ENCODE measurements at places on chromosomes 7 and 10.

- DNase-seq: no peak
Observed at GRCh38 chr7:96131525-96131924, 190.4 kb downstream of the SLC25A13 start.

DNA sequence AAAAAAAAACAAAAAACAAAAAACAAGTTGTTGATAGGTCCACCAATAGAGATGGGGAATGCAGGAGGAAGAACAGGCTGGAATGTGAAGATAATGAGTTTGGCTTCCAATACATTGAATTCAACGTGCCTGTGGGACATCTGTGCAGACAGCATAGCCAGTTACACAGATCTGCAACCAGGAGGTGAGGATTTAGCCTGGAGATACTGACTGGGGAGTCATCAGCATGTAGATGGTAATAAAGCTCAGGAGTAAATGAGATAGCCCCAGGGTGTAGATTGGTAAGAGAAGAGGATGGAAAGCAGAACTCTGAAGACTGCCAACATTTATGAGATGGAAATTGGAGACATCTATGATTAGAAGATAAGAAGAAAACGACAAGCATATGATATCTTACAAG, 4.7 kb upstream of the TRIM8 start:
- no peak for DNase-seq

DNA sequence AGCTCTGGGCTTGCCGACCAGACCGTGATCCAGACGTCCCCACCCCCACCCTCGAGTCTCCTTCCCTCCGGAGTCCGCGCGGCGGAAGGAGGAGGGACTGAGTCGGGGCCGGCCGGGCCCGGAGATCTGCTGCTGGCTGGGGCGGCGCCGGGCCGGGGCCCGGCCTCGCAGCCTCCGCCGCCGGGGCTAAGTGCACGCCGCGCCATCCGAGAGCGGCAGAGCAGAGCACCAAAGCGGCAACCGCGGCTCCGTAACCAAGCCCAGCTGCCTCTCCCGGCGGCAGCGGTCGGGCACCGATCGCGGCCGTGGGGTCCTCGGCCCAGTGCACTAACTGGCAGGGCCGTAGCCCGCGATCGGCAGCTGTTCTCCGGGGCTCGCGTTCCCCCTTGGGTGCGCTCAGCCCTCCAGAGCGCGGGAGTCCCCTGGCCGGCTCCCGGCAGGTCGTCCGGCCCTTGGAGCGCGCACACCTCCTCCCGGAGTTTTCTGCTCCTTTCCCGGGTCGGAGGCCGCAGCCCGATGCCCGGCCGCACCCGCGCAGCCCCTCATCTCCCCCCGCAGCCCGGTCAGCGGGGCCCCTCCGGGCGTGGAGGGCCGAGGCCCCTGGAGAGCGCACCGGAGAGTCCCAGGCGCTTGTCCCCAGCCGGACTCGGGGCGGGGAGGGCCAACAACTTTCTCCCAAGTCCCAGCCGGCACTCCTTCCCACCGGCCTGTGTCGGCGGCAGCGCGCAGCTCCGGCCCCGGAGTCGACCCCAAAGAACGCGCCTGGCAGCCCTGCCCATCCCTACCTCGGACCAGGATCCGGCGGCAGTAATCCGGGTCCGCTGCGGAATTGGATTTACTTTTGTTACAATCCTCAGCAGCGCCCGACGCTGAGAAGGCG, 799 bp downstream of the VAX1 start:
- no peak for DNase-seq

DNA sequence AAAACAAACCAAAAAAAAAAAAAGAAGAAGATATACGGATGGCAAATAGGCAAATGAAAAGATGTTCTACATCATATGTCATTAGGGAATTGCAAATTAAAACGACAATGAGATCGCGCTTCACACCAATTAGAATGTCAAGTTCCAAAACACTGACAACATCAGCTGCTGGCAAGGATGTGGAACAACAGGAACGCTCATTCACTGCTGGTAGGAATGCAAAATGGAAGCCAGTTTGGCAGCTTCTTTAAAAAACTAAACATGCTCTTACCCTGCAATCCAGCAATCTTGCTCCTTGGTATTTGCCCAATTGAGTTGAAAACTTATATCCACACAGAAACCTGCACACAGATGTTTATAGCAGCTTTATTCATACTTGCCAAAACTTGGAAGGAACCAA, 34.8 kb downstream of the CALML5 start:
- DNase-seq: no peak

- DNase-seq: no peak
Observed at GRCh38 chr10:102656791-102657371, 12.6 kb downstream of the TRIM8 start.

GRCh38 chr10:132068431-132069121, 2.8 kb downstream of the JAKMIP3 start:
- no peak for DNase-seq

- DNase-seq: no peak
Observed at GRCh38 chr7:77859343-77859742, 60.8 kb downstream of the PHTF2 start.

DNA sequence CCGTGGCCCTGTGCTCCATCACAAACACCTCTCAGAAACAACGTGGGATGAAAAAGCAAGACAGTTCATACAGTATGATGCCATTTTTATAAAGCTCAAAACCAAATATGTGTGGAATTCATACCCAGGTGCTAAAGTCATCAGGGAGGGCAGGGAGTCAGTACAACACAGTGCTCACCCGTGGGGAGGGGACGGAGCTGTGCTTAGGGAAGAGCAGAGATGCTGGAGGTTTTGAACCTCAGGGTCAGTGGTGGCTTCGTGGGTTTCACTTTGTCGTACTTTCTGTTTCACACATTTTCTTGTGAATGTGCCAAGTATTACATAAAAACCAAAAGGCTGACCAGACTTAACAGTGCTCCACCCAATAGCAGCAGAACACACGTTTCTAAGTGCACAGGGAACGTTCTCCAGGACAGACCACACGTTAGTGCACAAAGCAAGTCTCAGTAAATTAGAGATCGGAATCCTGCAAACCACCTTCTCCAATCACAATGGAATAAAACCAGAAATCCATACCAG, 21.2 kb downstream of the ZMIZ2 start:
- no peak for DNase-seq

- no peak for DNase-seq
Observed at GRCh38 chr10:80600256-80600655, 62.6 kb downstream of the SH2D4B start.

- no peak for DNase-seq
Observed at GRCh38 chr7:150968734-150969372, 9.3 kb downstream of the KCNH2 start.

DNA sequence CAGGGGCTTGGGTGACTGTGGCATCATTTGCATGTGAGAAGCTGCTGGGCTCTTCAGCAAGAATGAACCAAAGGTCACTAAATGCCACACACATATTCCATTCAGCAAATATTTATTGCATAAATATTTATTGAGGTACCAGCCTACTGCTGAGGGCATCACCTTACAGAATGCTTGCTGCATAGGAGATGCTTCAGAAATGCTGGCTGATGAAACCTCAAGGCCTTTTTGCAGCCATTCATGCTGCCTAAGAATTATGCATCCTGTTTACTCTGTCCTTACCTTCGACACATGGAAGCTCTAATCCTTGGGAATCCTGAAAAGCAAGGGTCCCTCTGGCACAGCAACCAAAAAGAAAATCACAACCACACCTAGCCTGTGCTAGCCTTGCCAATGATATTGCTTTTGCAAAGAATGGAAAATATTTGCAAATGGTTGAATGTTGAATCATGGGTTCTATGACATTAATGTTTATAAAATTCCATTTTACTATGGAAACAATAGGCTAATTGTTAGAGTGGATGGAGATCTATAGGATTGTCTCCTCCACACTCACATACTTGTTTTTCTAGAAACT, 79.6 kb downstream of the PCGF5 start:
- DNase-seq: no peak

GRCh38 chr7:96685755-96686154, 23.9 kb downstream of the SEM1 start:
- DNase-seq: no peak

- no peak for DNase-seq
Observed at GRCh38 chr10:123359539-123359938, 205.3 kb downstream of the BUB3 start.

GRCh38 chr7:682810-683209, 43.7 kb upstream of the DNAAF5 start:
- no peak for DNase-seq
